ENCODE measurements at places on chromosomes 11 and 22. TPM values are rescaled to one million over a fixed set of nuclear protein-coding genes. Genes with fewer than 3 reads are reported as not detected.

Gene SNU13
- total RNA-seq: 101 TPM

Gene MRGPRF
- 206 TPM for total RNA-seq

Gene PDE2A
- total RNA-seq: 48.2 TPM

DNA sequence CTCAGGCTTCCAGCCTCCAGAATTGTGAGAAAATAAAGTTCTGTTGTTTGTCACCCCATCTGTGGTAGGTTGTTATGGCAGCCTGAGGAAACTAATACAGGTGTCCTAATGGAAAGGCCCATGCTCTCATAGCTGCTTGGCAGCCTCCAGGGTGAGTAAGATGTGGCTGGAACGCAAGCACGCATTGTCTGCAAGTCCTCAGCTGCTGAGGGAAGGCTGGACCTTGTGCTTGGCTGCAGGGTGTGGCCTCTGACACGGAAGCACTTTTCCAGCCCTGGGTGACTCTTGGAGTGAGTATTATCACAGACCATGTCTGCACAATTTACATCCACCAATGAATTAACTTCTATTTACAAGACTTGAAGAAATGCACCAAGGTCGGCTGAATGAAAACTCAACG is 44.4 kb upstream of the BARX2 start:
- no peak overlapping the region for H3K4me3 ChIP-seq
- H3K36me3 ChIP-seq: no peaks in the 10 kb centered on the region
- no peak for DNase-seq
- peaks cover under 1% of the 10 kb centered on the region for H3K27me3 ChIP-seq

- H3K4me3 ChIP-seq: no peak overlapping the region
- H3K27me3 ChIP-seq: no peaks in the 10 kb centered on the region
- H3K36me3 ChIP-seq: no peaks in the 10 kb centered on the region
- H3K4me1 ChIP-seq: no peaks in the 10 kb centered on the region
Measured at GRCh38 chr11:112620621-112621394, 340.4 kb upstream of the NCAM1 start.

GRCh38 chr22:22897091-22897490 is 9.5 kb downstream of the IGLL5 start:
- DNase-seq: no peak
- H3K36me3 ChIP-seq: no peaks in the 10 kb centered on the region
- no peaks in the 10 kb centered on the region for H3K4me1 ChIP-seq
- no peak overlapping the region for H3K4me3 ChIP-seq
- H3K27ac ChIP-seq: no peak overlapping the region

- no peaks in the 10 kb centered on the region for H3K27me3 ChIP-seq
- peaks cover 20% of the 10 kb centered on the region for H3K4me1 ChIP-seq
- no peak overlapping the region for H3K27ac ChIP-seq
- H3K4me3 ChIP-seq: no peak overlapping the region
- H3K36me3 ChIP-seq: peaks cover 25% of the 10 kb centered on the region
Measured at GRCh38 chr22:41683616-41684015, 5.1 kb downstream of the SNU13 start.

- H3K36me3 ChIP-seq: no peaks in the 10 kb centered on the region
- H3K4me3 ChIP-seq: peak overlapping the region; percentile 62
- DNase-seq: no peak
- H3K4me1 ChIP-seq: peaks cover 18% of the 10 kb centered on the region
Measured at GRCh38 chr11:123431619-123432018, 1.6 kb downstream of the GRAMD1B start.

GRCh38 chr11:35165423-35166368 is 26.7 kb downstream of the CD44 start:
- no peaks in the 10 kb centered on the region for H3K36me3 ChIP-seq
- DNase-seq: no peak
- H3K27ac ChIP-seq: peak overlapping the region; percentile 78
- no peak overlapping the region for H3K4me3 ChIP-seq
- no peaks in the 10 kb centered on the region for H3K27me3 ChIP-seq

- no peak for DNase-seq
- H3K36me3 ChIP-seq: no peaks in the 10 kb centered on the region
- H3K27ac ChIP-seq: no peak overlapping the region
- H3K27me3 ChIP-seq: no peaks in the 10 kb centered on the region
Measured at GRCh38 chr22:40997520-40997919, 46.3 kb downstream of the RBX1 start.

DNA sequence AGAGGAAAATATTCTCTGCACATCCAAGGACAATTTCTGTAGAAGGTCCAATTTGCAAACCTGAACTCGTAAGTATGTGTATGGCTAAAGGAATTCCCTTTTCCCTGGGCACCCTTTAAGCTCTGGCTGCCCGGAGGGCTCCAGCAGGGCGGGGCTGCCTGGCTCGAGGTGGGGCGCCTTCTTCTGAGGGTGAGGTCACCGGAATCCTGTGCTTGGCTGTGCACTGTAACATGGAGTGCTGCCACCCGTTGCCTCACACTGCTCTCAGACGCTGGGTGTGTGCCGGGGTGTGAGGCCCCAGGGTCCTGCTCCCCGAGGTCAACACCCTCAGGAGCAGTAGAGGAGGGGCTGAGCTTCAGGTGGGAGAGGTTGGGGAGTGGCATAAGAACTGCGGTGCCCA is 61.5 kb downstream of the SYN3 start:
- no peak overlapping the region for H3K4me3 ChIP-seq
- peak; percentile 95 for DNase-seq
- no peaks in the 10 kb centered on the region for H3K36me3 ChIP-seq
- H3K27ac ChIP-seq: peak overlapping the region; percentile 39

GRCh38 chr22:47337161-47337621 is 574.7 kb downstream of the TBC1D22A start:
- peak; percentile 80 for DNase-seq
- no peak overlapping the region for H3K27ac ChIP-seq
- peak overlapping the region; percentile 12 for H3K4me3 ChIP-seq
- H3K4me1 ChIP-seq: no peaks in the 10 kb centered on the region
- no peaks in the 10 kb centered on the region for H3K27me3 ChIP-seq
- no peaks in the 10 kb centered on the region for H3K36me3 ChIP-seq

DNA sequence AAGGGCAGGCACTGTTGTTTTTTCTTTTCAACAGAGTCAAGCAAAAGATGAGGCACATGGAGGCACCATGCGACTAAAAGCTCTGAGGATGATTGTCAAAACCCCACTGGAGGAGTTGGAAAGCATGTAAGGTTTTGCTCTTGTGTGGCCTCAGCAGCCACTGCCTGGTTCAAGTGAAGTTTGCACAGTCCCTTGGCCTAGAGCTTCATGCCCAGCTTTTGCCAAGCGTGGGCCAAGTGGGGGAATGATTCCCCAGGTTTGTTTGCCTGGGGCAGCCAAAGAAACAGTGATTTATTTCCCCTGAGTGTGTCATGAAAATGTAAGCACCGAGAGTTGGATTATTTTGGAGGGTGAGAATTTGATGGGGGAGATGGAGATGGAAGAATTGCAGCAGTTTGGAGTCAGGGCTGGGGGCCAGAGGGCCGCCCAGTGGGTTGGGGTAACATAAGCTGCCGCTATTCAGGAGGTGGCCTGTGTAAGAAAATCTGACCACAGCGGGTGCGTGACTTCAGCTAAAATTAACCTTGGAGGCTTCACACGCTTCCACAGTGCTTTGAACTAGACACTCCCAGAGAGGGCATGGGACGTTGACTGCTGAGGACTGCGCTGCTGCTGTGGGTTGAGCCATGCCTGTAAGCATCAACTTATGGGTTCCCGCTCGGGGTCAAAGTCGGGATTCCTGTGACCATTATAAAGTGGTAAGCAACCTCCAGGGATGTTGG is 100.7 kb downstream of the NAV2 start:
- H3K36me3 ChIP-seq: no peaks in the 10 kb centered on the region
- H3K4me1 ChIP-seq: peaks cover 49% of the 10 kb centered on the region
- H3K27me3 ChIP-seq: no peaks in the 10 kb centered on the region

- DNase-seq: no peak
- no peak overlapping the region for H3K27ac ChIP-seq
- H3K36me3 ChIP-seq: no peaks in the 10 kb centered on the region
- H3K4me3 ChIP-seq: no peak overlapping the region
Measured at GRCh38 chr11:11135820-11136476, 217.1 kb downstream of the CSNK2A3 start.

- H3K4me3 ChIP-seq: no peak overlapping the region
- peak overlapping the region; percentile 78 for H3K27ac ChIP-seq
- no peak for DNase-seq
Measured at GRCh38 chr11:130478881-130479280, 30.4 kb downstream of the ADAMTS15 start.

GRCh38 chr11:65658174-65659021 is 4.3 kb downstream of the RELA start:
- H3K27me3 ChIP-seq: no peaks in the 10 kb centered on the region
- H3K36me3 ChIP-seq: peaks cover 82% of the 10 kb centered on the region
- no peak overlapping the region for H3K4me3 ChIP-seq
- H3K27ac ChIP-seq: no peak overlapping the region
- DNase-seq: no peak

DNA sequence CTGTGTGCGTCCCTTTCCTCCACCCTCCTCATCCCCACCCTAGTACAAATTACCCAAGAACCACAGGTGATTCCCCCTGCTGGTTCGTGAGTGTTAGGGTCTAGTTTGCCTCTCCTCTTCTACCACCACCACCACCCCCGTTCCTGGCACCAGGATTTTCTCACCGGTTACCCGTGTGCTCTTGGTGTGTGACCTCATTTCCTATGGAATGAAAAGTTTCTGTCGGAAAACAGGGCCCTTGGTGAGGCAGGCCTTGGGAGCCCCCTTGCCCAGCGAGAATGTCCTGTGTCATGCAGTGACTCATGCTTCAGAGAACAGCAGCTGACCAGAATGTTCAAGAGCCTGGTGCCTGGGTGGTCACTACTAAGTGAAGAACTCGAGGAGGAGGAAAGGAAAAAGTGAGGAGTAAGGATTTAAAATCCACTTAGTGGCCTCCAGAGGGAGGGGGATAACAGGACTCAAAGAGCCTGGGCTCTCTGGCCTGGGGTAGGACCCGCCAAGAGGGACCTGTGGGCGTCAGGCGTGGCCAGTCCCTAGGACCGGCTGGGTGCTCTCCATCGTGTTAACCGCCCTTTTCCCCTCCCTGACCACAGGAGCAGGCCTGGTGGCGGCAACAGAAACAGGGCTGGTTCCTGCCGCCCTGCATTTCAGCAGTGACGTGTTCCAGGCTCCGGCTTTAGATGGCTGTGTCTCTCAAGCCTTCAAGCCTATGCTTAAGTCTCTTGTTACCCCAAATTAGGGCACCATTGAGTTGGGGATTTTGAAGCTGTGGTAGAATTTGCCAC is 30.2 kb downstream of the C22orf31 start:
- peaks cover 40% of the 10 kb centered on the region for H3K4me1 ChIP-seq
- H3K27ac ChIP-seq: peak overlapping the region; percentile 80
- no peaks in the 10 kb centered on the region for H3K27me3 ChIP-seq
- peak overlapping the region; percentile 59 for H3K4me3 ChIP-seq

DNA sequence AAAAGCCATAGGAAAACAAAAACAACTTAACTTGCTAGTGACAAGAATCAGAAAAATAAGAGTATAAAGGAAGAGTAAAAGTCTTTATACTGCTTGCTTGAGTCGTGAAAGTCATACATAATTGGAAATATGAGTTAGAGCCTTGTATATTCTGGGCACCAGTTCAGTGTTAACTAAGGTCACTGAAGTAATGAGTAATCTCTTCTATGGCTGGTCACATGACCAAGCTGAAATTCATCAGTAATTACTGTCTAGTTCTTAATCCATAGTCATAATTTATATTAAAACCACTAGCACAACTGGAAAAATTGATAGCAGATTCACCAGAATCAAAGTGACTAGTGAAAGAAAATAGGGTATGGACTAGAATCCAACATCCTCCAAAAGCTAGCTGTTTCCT is 84.4 kb upstream of the SLC5A12 start:
- no peak for DNase-seq
- peaks cover 5% of the 10 kb centered on the region for H3K4me1 ChIP-seq
- H3K27ac ChIP-seq: no peak overlapping the region
- no peak overlapping the region for H3K4me3 ChIP-seq

- no peaks in the 10 kb centered on the region for H3K27me3 ChIP-seq
- H3K4me3 ChIP-seq: no peak overlapping the region
- peaks cover 40% of the 10 kb centered on the region for H3K4me1 ChIP-seq
- peak overlapping the region; percentile 14 for H3K27ac ChIP-seq
- peaks cover 15% of the 10 kb centered on the region for H3K36me3 ChIP-seq
Measured at GRCh38 chr11:76798202-76798581, 15.0 kb downstream of the TSKU start.
